ENCODE measurements at places on chromosomes 2 and 18. TPM values are rescaled to one million over a fixed set of nuclear protein-coding genes. Genes with fewer than 3 reads are reported as not detected.

The ZNF532 gene
- total RNA-seq: not detected

- DNase-seq: no peak
Observed at GRCh38 chr2:170680172-170680941, 34.8 kb upstream of the SP5 start.

The DNAJC5G gene
- not detected for total RNA-seq

The MOGAT1 gene
- 4.3 TPM for total RNA-seq

The SLC11A1 gene
- total RNA-seq: 0.21 TPM

DNA sequence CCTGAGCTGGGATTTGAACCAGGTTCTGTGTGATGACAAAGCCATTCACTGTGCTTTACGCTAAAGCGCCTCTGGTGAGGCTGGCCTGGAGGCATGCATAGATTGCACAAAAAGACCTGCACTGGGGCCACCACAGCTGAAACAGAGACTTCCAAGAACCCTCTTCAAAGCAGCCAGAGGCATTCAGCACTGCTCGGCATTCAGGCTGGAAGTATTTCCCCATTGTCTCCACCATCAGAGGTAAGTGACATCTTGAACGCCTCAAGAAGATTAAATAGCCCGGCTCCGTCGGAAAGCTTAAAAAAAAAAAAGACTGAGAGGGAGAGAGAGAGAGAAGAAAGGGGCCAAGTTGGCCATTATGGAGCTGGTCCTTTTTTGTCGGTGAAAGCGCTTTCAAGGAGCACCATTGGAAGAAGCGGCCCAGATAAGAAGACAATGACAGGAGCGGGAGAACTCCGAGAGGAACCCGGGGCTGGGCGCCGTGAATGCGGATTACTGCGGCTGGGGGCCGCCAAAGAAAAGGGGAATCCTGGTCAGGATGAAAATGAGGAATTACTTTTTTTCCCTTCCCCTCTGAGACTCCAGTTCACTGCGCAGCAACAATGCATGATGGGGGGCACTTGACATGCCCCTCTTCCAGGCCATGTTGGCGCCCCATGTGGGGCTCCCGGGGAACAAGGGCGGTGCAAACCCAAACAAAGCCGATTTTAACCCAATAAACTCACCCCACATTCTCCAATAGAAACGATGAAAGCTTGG lies 228.3 kb downstream of the MYCN start:
- no peak for DNase-seq

The KCNG2 gene
- not detected for total RNA-seq

DNA sequence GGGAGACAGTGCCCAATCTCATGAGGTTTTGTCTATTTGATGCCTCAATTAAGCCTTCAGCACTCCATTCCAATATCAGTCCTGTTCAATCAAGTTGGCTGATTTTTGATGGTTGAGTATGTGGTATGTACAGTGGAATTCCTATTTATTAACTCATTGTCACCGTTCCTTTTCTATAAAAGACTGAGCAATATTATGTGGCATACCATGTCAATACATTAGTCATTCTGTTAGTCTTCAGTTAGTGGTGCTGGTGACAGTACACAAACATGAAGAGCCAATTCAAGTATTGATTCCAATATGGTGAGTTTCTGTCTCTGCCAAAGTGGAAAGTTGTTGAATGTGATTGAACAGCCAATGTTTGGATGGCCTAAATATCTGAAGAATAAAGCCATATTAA lies 1343.9 kb downstream of the SUCLG1 start:
- DNase-seq: no peak

DNA sequence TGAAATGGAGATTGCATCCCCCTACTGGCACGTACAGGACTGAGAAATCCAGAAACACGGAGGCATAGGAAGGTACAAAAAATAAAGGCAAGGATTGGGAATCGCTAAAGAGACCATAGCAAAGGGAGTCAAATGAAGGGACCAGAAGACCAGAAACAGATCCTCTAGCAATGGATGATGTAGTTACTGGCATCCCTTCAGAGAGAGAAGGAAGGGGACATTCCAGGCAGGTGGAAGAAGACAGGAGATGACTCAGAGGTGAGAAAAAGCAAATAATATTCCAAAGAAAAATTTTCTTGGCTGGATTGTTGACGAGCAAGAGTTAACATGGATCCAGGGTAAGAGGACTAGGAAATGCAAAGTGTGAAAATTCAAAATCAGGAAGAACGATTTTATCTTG lies 78.4 kb upstream of the FZD7 start:
- no peak for DNase-seq

The MREG gene
- total RNA-seq: 26.4 TPM
